ENCODE measurements at places on chromosomes 6 and 20. TPM values are rescaled to one million over a fixed set of nuclear protein-coding genes. Genes with fewer than 3 reads are reported as not detected.

The FNDC1 gene
- 10.1 TPM for total RNA-seq

The POM121L2 gene
- not detected for total RNA-seq

The SNX21 gene
- 55.0 TPM for total RNA-seq

DNA sequence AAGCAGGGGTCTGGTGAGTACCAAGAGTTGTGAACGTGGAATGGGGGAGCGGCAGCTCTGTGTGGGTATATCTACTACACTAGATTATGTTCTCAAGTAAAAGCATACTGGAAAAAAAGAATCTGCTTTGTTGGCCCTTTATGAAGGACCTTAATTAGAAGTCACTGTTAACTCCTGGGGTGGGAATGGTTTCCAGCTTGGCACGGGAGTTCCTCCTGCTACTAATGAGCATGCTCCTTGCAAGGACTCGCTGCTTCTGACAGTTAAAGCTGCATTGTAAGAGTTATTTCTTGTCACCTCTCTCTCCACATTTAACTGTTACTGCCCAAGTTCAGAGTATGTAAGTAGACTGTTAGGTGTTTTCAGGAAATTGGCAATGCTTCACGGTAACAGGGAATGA is 292.7 kb downstream of the ZFAND3 start:
- H3K27me3 ChIP-seq, result no peaks in the 10 kb centered on the region
- no peak overlapping the region for H3K27ac ChIP-seq
- H3K36me3 ChIP-seq, result no peaks in the 10 kb centered on the region
- no peak overlapping the region for H3K4me3 ChIP-seq

- no peak overlapping the region for H3K4me3 ChIP-seq
- H3K4me1 ChIP-seq, result no peaks in the 10 kb centered on the region
- no peak for DNase-seq
- no peaks in the 10 kb centered on the region for H3K36me3 ChIP-seq
These were observed 8.8 kb downstream of the RAET1L start for GRCh38 chr6:150016324-150017185.

DNA sequence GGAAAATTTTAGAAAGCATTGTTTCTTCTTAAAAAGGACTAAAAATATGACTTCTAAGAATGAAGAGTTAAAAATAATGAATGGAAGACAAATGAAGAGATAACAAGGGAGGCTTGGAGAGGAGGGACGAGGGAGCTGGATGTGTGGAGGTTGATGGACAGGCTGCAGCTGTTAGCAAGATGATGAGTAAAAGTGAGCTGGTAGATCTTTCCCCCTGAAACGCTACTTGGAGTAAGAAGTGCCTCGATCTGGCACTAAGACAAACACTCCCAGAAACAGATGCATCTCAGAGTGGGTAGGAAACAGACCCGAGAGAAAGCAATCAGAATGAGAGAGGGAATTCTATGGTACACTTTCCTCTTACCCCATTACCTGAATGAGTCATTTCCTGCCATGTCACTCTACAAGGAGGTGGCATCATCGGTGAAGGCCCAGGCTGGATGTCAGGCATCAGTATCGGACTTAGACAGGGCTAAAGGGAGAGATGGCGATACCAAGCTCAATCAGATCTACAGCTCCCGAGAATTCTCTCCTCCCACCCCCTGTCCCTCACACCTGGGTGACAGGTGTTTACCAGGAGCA is 154.1 kb upstream of the BMP2 start:
- H3K27ac ChIP-seq, result no peak overlapping the region
- no peaks in the 10 kb centered on the region for H3K4me1 ChIP-seq
- no peaks in the 10 kb centered on the region for H3K27me3 ChIP-seq
- H3K4me3 ChIP-seq, result no peak overlapping the region

DNA sequence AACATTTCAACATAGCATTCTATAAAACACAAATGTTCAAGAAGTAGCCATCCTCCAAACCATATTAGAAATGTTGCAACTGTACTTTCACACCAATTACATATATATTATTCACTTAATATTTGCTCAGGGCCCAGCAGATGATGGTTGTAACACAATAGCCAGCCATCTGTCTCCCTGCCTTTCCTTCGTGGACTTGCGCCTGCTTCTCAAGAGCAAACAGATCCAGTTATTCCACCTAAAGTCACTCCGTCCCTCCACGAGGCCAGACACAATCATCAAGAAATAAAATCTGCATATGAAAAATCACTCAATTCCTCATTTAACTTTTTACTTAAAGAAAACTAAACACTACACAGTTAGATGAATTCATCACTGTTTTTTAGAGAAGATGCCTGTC is 160.4 kb downstream of the RALGAPA2 start:
- no peak for DNase-seq
- no peak overlapping the region for H3K4me3 ChIP-seq
- H3K27ac ChIP-seq, result no peak overlapping the region

DNA sequence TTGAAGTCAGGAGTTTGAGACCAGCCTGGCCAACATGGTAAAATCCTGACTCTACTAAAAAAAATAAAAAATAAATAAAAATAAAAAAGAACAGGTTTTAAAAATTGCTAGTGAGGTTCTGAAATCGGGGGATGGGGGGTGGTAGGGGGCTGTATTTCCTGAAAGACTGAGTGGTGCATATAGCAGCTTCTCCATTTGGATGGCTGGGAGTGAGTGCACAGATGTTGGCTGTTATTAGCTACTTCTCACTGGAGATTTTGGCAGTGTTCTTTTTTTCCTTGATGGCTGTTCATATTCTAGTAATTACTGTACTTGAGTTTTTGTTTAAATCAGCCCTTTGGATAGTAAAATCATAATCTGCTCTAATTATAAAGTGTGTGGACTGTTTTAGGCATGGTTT is 79.8 kb downstream of the RTN4IP1 start:
- H3K27ac ChIP-seq, result no peak overlapping the region
- H3K4me3 ChIP-seq, result no peak overlapping the region
- H3K27me3 ChIP-seq, result no peaks in the 10 kb centered on the region
- H3K36me3 ChIP-seq, result no peaks in the 10 kb centered on the region
- H3K4me1 ChIP-seq, result peaks cover 3% of the 10 kb centered on the region
- DNase-seq, result no peak

- no peak overlapping the region for H3K4me3 ChIP-seq
- no peaks in the 10 kb centered on the region for H3K27me3 ChIP-seq
- H3K27ac ChIP-seq, result peak overlapping the region; percentile 69
These were observed 533.7 kb downstream of the BCKDHB start for GRCh38 chr6:80640176-80640575.

GRCh38 chr20:62307226-62308101 is 4.7 kb downstream of the ADRM1 start:
- no peak overlapping the region for H3K27ac ChIP-seq
- H3K4me3 ChIP-seq, result no peak overlapping the region
- peaks cover 6% of the 10 kb centered on the region for H3K4me1 ChIP-seq
- no peak for DNase-seq

- no peaks in the 10 kb centered on the region for H3K4me1 ChIP-seq
- H3K36me3 ChIP-seq, result no peaks in the 10 kb centered on the region
- no peaks in the 10 kb centered on the region for H3K27me3 ChIP-seq
- H3K27ac ChIP-seq, result peak overlapping the region; percentile 49
These were observed 140.4 kb downstream of the UST start for GRCh38 chr6:148887181-148887580.

GRCh38 chr6:26502165-26502564 is 2.1 kb downstream of the BTN1A1 start:
- H3K27ac ChIP-seq, result no peak overlapping the region
- no peaks in the 10 kb centered on the region for H3K4me1 ChIP-seq
- DNase-seq, result no peak

Measured in breast epithelium (tissue), 4 donors.